ENCODE measurements at places on chromosomes 4 and X.

GRCh38 chr4:124044867-124045266 is 648.3 kb downstream of the SPRY1 start:
- no peak for DNase-seq

GRCh38 chr4:138927072-138927471 is 88.5 kb upstream of the NOCT start:
- DNase-seq, result no peak

- no peak for DNase-seq
These were observed 98.0 kb upstream of the STIM2 start for GRCh38 chr4:26762650-26763049.

DNA sequence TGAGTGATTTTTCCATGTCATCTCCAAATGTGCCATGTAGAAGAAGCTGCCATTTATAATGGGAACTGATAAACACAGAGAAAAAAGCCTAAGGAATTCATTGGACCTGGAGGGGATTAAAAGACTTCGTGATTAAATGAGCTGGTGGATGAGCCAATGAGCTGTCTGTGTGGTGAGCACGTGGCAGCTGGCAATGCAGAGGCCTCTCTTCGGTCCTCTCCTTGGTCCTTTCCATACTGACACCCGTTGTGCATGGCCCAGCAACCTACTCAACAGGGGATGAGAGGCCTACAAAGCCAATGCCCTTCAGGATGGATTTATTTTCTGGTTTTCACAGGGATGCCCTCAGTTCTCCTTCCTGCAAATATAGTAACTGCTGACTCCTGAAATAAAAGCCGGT is 87.7 kb upstream of the STS start:
- no peak for DNase-seq

- no peak for DNase-seq
These were observed 3.7 kb upstream of the FOXR2 start for GRCh38 chrX:55619547-55619946.

DNA sequence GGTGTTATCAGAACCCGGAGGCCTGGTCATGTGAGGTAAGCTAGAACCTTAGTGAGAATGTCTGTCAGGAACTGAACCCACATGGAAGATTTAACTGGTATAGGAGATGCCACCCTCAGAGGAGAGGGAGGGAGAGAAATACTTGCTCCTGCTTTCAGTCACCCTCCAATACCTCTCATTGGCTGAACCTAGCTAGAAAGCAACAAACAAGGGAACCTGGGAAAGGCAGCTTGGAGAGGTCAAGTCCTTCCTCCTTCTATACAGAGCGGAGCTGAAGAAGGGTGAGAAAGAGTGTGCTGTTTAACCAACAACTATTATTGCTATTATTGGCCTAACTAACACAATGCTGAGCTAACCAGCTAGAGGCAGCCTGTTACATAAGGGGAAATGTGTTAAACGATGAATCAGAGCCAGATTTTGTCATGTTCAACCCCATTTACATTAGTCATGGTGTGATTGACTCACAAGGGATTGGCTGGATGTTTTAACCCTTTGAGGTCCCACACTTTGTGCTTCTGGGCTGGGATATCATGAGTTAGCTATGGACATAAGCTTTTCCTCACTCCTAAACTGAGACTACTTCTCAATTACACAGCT is 96.5 kb upstream of the ESX1 start:
- DNase-seq, result no peak

DNA sequence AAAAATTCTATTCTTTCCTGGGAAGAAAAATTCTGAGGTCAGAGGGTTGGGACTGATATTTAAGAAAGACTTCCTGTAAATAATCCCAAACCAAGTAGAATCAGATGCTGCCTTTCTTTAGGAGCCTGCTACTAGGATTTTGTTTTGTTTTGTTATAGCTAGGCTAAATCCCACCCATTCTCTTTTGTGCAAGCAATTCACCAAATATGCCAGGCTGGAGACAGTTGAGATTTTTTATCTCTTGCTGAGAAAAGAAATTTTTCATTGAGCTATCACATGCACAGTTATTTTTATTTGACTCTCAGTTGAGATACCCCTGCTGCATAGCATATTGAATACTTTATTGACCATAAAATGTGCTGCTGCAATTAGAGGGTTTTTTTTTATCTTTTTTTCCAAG is 196.0 kb downstream of the KCNIP4 start:
- DNase-seq, result no peak

DNA sequence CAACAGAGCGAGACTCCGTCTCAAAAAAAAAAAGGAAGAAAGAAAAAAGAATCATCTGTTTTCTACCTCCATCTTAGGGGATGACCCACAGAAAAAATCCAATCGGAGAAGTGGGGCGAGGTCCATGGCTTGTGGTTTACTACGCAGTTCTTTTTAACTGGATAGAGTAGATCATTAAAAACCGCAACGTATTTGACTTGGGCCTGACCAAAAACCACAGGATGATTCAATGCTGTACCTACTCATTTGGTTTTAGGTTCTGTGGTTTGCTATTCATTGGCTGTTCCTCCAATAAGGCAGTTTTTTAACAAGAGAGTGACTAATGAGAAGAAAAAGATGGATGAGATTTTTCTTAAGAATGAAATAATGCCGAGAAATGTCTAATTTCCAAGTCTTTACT is 83.7 kb downstream of the FREM3 start:
- no peak for DNase-seq

GRCh38 chrX:125293850-125294780 is 25.6 kb upstream of the TEX13C start:
- DNase-seq, result no peak

GRCh38 chr4:156248917-156249316 is 295.3 kb upstream of the CTSO start:
- DNase-seq, result no peak

DNA sequence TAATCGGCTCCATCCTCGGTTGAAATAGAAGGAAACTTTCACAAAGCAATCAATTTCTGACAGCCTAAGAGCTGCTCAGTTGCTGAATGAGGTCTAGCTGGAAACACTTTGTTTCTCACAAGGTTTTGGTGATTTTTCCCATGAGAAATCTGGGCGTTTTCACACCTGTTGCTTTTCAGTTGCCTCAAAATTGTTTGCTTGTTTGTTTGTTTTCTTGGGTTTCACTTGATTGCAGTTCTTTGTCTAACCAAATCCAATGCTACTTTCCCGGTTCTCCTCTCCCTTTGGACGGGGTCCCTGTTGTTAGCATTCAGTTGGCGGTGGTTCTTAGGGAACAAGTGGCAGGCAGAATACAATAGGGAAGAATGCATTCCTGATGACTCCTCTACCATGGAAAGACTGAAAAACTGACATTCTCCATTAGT is 135.5 kb downstream of the PALLD start:
- no peak for DNase-seq

GRCh38 chr4:119715490-119716445 is 87.2 kb upstream of the PDE5A start:
- DNase-seq, result no peak

DNA sequence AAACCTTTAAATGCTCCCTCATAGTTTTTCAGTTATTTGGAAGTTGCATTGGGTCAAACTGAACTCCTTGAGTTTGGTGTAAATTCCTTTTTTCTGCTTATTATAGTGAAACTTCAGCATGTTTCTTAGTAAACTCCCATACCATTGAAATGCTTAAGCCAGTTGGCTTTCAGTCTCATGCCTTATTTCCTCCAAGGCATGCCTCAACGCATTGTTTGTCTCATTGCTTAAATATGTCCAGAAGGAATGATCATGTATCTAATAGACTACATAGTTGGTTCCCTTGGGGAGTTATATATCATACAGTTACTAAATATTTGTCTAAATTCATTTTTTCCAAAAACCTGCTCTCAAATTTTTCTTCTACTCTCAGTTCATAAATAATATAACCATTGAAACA is 114.0 kb downstream of the STOX2 start:
- no peak for DNase-seq

GRCh38 chrX:132146456-132146855 is 18.6 kb upstream of the FRMD7 start:
- no peak for DNase-seq

DNA sequence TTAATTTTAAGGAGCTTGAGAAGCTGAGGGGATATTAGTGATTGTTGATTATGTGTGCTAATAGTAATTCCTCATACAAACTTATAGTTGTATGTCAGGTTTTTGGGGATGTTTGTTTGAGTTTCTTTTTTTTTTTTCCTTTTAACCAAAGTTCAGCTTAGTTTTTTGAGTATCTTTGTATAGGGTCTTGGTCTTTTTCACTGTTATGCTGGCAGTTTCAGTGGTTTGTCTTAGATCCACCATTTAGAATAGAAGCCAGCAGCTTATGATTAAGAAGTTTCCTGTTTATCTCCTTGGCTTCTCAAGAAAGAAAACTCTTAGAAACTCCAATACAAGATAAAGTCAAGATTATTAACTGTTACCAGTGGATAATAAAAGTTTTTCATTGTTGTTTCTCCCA is 16.1 kb downstream of the CPEB2 start:
- DNase-seq, result no peak

DNA sequence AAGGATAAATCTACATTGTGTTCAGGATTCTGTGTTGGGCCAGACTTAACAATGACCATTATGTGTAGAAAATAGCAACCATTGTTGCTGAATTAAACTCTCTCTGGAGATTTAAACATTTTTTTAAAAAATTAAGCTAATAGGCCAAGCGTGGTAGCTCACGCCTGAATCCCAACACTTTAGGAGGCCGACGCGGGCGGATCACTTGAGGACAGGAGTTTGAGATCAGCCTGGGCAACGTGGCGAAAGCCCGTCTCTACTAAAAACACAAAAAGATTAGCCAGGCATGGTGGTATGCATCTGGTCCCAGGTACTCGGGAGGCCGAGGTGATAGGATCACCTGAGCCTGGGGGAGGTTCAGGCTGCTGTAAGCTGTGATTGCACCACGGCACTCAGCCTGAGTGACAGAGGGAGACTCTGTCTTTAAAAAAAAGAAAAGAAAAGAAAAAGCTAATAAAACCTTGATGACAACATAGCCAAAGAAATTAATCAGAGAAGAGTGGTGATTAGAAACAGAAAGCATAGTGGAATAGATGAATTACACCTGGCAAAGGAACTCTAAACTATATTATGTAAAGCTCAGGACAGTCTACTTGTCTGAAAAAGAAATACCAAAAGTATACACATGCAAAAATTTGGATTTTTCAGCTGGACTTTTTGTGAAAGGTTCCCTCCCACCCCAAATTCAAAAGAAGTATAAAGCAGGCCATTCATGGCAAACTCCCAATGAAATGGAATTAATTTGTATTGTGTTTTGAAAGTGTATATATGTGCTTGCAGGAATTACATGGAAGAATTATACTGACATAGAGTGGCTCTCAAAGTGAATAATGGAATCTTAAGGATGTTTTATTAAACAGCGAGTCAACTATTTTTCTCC is 21.9 kb downstream of the PLS3 start:
- no peak for DNase-seq

DNA sequence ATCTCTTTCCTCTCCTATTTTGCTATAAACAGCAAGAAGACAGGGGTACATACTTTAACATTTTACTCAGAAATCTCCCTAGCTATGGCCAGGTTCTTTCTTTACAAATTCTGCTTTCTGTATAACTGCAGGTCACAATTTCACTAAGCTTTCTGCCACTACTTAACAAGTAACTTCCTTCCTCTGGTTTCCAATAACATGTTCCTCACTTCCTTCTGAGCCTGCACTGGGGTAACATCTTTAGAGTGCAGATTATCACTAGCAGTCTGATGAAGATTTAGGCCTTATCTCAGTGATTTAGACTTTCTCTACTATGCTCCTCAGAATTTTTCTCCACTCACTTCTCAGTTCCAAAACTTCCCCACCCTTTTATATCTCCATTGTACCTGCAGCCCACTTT is 1930.5 kb upstream of the AGA start:
- DNase-seq, result no peak

DNA sequence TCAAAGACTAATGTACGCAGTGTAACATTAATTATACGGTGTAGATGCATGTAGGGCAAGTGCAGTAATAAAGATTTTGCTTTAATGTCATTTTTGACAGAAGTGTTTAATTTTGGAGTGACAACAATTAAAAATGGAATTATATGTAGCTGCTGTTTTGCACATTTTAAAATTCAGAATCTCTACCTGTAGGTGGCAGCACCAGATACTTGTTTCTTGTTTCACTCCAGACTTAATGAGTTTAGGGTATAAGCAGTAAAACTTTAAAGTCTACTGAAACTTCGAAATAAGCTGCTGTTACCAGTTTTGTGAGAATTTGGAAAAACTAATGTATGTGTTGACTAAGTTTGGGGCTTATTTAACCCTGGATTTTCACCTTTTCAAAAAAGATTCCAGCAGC is 144.9 kb downstream of the POLA1 start:
- DNase-seq, result peak; percentile 62

DNA sequence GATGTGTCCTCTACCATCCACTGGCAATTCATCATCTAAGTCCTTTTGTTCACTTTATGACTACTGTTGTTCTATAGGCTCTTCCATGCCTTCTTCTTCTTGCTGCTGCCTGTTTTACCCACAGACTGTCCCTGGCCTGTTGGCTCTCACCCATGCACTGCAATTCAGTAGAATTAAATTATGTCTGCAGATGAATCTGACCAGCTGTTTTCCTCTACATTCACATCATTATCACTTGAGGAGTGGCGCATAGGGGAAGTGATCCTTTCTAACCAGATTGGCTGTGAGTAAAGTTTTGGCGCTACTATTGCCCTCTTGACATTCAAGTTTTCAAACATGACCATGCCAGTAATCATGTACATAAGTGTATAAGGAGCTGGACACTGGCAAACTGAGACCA is 91.7 kb downstream of the FRMPD4 start:
- DNase-seq, result no peak

- no peak for DNase-seq
These were observed 146.5 kb downstream of the NDST3 start for GRCh38 chr4:118180776-118181175.

GRCh38 chr4:7309636-7310390 is 117.5 kb downstream of the SORCS2 start:
- no peak for DNase-seq

DNA sequence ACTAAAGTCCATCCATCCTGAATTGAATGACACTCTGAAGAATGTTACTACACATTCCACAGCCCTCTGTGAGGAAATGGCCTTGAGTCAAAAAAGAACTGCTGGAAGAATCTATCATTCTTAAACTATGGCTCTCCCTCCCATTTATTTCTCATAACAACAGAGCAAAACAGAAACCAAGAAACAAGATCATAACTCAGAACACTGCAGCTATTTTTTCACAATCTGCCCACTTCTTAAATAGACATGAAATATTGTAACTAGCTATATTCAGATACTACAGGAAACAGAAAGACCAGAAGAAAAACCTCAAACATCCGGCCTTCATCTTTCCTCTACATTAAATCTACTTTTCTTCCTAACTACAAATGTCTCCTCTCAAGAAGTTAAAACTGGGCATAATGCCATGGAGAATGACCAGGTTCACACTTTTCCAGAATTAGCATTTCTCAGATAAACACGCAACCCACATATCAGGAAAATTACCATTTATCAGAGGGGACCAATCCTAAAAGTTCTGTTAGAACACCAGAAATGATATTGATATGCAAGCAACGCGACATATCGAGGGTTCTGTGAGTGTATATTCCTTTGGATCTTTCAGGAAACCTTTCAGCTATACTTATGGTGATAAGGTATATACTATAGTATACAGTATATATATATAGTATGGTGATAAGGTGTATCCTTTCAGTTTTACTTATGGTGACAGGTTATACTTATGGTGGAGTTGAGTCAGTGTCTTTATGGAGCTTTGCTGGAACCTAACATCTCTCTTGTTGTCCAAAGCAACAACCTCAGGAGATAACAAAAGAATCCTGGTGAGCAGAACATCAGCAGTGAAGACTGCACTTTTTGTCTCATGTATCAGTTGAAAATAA is 60.4 kb upstream of the IRF2 start:
- DNase-seq, result no peak
